Left ventricle myocardium superior (tissue), 1 donor: ENCODE measurements at places on chromosomes 5 and 9. TPM values are rescaled to one million over a fixed set of nuclear protein-coding genes. Genes with fewer than 3 reads are reported as not detected.

Gene SOHLH1
- total RNA-seq, result not detected

Gene PRR16
- 12.9 TPM for total RNA-seq

Gene TAF1L
- not detected for total RNA-seq

Gene EMB
- 12.0 TPM for total RNA-seq

Gene SPINK6
- total RNA-seq, result not detected

Gene FAM221B
- total RNA-seq, result not detected

Gene HEMGN
- total RNA-seq, result not detected

Gene RBM27
- 16.7 TPM for total RNA-seq

Gene TMEM215
- total RNA-seq, result not detected

Gene NOXA1
- 1.9 TPM for total RNA-seq

Gene ORM1
- not detected for total RNA-seq

Gene GMCL2
- total RNA-seq, result not detected

Gene EQTN
- not detected for total RNA-seq

Gene NIPAL4
- not detected for total RNA-seq

Gene SPINK7
- total RNA-seq, result not detected

Gene IARS1
- 55.6 TPM for total RNA-seq

Gene SLC36A2
- total RNA-seq, result 0.22 TPM

Gene GLRA1
- total RNA-seq, result not detected

Gene PCDHB4
- 1.5 TPM for total RNA-seq

Gene ENTR1
- total RNA-seq, result 23.3 TPM

Gene PCDHB5
- total RNA-seq, result 3.1 TPM

Gene IFNA21
- not detected for total RNA-seq

Gene DNM1
- 5.4 TPM for total RNA-seq

Gene DMRTA1
- 0.77 TPM for total RNA-seq

Gene RXRA
- total RNA-seq, result 90.8 TPM

Gene HSPB3
- total RNA-seq, result 492 TPM

Gene SPATA31E1
- not detected for total RNA-seq

Gene GRIA1
- 0.15 TPM for total RNA-seq

Gene PRELID2
- 18.9 TPM for total RNA-seq

Gene ADAMTS6
- total RNA-seq, result 1.4 TPM

Gene NSG2
- total RNA-seq, result 0.27 TPM

Gene TIGD6
- total RNA-seq, result 1.9 TPM

Gene NIM1K
- 0.20 TPM for total RNA-seq

Gene GHR
- 11.9 TPM for total RNA-seq

Gene SNAPC3
- 30.9 TPM for total RNA-seq

Gene THBS4
- 29.5 TPM for total RNA-seq

Gene NADK2
- 41.3 TPM for total RNA-seq

Gene ZNF189
- 17.5 TPM for total RNA-seq

Gene BAAT
- total RNA-seq, result not detected

Gene PCDHGA8
- total RNA-seq, result 9.1 TPM

Gene PCDHB9
- total RNA-seq, result 0.59 TPM

Gene ABO
- total RNA-seq, result 1.7 TPM

Gene ABCA1
- 13.0 TPM for total RNA-seq
